ENCODE measurements at places on chromosomes 4 and X. TPM values are rescaled to one million over a fixed set of nuclear protein-coding genes. Genes with fewer than 3 reads are reported as not detected.

SLC6A14 gene
- total RNA-seq, result not detected

CCDC149 gene
- total RNA-seq, result 1.4 TPM

GLRA3 gene
- total RNA-seq, result not detected

DDIT4L gene
- 0.14 TPM for total RNA-seq

EMCN gene
- 2.5 TPM for total RNA-seq

MID2 gene
- total RNA-seq, result 12.2 TPM

MAPK10 gene
- total RNA-seq, result 2.4 TPM

EIF2S3 gene
- 62.5 TPM for total RNA-seq

BMPR1B gene
- total RNA-seq, result 0.70 TPM
